ENCODE measurements at places on chromosomes 12 and 14. TPM values are rescaled to one million over a fixed set of nuclear protein-coding genes. Genes with fewer than 3 reads are reported as not detected.

- DNase-seq, result no peak
These were observed 4.7 kb downstream of the LTB4R start for GRCh38 chr14:24315807-24316596.

DNA sequence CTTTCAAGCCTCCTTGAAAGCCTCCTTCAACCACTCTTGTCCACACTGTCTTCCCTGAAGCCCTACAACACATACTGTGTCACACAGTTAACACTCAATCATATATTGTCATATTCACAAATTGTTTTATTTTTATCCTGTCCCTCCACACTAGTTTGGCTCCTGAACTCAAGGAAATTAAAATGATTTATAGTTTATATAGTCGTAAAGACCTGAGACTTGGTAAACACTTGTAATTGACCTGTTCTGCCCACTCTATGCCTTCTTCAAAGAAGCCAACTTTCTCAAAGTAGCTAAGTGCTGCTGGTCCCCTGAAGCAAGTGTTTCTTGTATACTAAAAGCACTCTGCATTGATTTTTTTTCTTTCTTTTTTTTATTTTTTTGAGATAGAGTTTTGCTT is 15.6 kb upstream of the NEK9 start:
- no peak for DNase-seq

DNA sequence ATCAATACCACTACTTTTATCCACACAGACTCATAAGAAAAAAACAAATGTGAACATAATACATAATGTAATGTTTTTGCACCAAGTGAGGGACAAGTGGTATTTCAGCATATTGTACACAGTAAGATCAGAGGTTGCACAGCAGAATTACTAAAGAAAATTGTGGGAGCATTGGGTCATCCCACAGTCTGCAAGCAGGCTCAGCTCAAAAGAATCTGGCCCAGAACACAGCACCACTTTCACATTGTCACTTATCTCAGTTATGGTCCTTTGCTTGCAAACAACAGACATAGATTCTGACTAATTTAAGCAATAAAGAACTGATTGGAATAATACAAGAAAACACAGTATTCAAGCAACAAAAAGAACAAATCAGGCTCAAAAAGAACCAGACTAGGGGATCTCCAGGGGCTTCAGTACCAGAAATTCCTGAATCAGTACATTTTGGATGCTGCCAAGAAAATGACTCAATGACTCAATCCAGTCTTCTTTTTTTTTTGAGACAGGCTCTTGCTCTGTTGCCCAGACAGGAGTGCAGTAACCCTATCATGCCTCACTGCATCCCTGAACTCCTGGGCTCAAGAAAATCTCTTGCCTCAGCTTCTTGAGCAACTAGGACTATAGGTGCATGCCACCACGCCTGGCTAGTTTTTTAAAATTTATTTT is 42.9 kb upstream of the EEA1 start:
- DNase-seq, result no peak

- DNase-seq, result peak; percentile 38
These were observed 2.9 kb upstream of the BDKRB1 start for GRCh38 chr14:96252999-96253539.

Gene GPHN
- total RNA-seq, result 18.6 TPM

GRCh38 chr14:61470261-61470960 is 149.0 kb downstream of the PRKCH start:
- no peak for DNase-seq

Measured in natural killer cell treated with Interleukin-12 subunit alpha and Interleukin-12 subunit beta and Interleukin-15 and Interleukin-18, amount 100 ng/mL, for 72 hours (primary cell).